EH (cell line): ENCODE measurements at places on chromosomes 5 and 9.
A peak's percentile ranks its signal among the peaks of the same experiment; 100 is the strongest.

- no peak for DNase-seq
Observed at GRCh38 chr5:32559411-32559810, 25.9 kb upstream of the SUB1 start.

GRCh38 chr5:72451741-72452505 is 55.3 kb downstream of the ZNF366 start:
- peak; percentile 98 for DNase-seq

- DNase-seq = no peak
Observed at GRCh38 chr9:76001459-76001858, 111.0 kb downstream of the PCSK5 start.

GRCh38 chr9:89605465-89606048 is 745 bp downstream of the GADD45G start:
- DNase-seq = peak; percentile 46

- DNase-seq = peak; percentile 15
Observed at GRCh38 chr5:53892224-53892623, 331.8 kb downstream of the NDUFS4 start.

GRCh38 chr9:89508951-89509615 is 11.2 kb upstream of the SEMA4D start:
- DNase-seq = no peak

DNA sequence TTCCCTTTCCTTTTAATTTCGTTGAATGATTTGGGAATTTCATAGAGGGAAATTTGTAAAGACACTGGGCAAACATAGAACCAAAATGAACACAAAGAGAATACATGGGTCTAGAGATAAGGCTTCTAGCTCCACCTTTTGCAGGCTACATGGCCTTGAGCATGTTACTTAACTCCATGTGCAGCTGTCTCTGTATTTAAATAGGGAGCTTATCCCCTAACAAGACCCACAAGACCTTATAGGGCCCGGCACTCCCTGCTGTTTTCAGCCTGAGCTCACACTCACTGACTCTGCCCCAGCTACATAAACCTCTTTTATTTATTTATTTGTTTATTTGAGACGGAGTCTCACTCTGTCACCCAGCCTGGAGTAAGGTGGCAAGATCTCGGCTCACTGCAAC is 30.6 kb upstream of the TLE1 start:
- no peak for DNase-seq

DNA sequence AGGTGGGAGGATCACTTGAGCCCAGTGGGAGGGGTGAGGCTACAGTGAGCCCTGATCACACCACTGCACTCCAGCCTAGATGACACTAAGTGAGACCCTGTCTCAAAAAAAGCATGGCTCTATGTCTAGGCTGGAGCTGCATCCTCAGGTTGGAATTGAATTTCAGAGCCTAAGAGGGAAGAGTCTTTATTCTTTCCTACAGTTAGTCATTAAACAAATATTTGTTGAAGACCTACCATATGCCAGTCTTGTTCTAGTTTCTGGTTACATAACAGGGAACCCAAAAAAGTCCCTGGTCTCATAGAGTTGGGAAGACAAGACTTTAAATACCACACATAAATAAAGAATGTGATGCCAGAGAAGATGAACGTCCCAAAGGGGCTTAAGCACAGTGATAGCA is 6.9 kb upstream of the GRPEL2 start:
- no peak for DNase-seq

DNA sequence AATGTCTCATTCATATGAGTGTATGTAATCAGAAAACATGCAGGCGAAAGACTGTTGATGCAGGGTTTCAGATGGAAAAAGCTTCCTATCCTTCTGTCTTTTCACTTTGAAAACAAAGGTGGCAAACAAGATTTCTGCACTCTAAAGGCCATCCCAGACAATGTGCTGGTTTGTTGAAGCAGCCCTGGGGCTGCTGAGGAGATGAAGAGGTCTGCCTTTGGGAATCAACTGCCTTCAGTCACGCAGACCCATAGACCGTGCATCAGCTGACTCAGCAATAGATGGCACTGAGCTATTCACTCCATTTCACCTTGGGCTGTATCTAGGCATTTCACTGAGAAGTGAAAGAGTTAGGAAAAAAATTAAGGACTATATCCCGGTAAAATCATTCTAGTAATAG is 60.5 kb upstream of the C5orf46 start:
- DNase-seq = no peak

DNA sequence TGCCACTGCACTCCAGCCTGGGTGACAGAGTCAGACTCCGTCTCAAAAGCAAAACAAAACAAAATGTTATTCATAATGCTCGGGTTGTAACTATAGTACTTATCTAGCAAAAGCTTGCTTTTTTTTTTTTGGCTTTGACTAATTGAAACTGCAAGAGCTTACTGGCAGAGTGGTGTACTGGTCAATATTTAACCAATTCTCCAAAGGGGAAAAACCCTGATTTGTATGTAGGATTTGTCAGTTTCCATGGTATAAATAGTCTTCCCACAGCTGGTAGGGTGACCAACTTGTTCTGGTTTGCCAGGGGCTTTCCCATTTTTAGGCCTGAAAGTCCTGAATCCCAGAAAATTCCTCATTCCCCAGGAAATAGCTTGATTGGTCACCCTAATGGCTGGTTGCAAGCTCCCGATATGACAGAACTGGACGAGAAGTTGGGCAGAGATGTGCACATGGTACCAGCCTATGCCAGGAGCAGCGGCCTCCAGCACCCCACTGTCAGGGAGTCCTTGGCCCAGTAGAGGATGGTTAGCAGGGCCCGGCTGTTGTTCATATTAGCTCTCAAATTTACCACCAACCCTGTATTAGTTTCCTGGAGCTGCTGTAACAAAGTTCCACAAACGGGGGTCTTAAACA is 58.0 kb downstream of the FXN start:
- no peak for DNase-seq

DNA sequence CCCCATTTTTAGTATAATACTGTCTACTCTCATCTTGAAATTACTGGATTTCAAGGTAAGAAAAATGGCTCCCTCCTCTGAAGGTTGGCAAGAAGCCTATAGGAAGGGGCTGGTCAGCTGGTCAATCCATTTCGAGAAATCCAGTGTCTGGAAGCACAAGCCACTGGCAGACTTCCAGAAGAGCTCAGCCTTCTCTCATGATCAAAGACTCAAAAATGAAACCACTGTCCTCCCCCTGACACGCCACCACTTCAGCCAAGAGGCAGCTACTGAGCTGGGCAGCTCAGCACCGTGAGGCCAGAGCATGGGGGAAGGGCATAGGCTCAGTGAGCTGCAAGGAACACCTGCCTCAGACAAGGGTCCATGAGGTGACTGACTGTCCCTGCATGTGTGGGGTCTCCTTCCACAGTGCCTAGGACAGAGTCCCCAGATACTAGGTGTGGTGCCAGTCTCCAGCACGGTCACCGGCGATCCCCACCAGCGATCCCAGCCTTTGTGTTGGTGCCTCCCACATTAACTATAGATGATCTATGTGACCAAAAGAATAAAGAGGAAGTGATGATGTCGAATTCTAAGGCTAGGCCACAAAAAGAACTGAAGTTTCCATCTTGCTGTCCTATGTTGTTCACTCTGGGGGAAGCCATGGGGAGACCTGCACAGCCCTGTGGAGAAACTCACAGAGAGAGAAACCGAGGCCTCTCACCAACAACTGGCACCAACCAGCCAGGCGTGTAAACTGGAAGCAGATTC is 100.1 kb upstream of the LRRTM2 start:
- peak; percentile 85 for DNase-seq

GRCh38 chr9:130779153-130779855 is 55.8 kb upstream of the ABL1 start:
- peak; percentile 46 for DNase-seq

- DNase-seq = no peak
Observed at GRCh38 chr5:44331471-44332050, 57.7 kb downstream of the FGF10 start.
